ENCODE measurements at places on chromosomes 3 and 15. TPM values are rescaled to one million over a fixed set of nuclear protein-coding genes. Genes with fewer than 3 reads are reported as not detected.

CCDC39 gene
- total RNA-seq = not detected

CD80 gene
- 0.41 TPM for total RNA-seq

FAM227B gene
- total RNA-seq = 3.0 TPM

APPL1 gene
- total RNA-seq = 21.3 TPM

FBXW12 gene
- not detected for total RNA-seq

B3GNT5 gene
- 0.60 TPM for total RNA-seq

CSPG4 gene
- total RNA-seq = not detected

NTRK3 gene
- total RNA-seq = 0.78 TPM

DNA sequence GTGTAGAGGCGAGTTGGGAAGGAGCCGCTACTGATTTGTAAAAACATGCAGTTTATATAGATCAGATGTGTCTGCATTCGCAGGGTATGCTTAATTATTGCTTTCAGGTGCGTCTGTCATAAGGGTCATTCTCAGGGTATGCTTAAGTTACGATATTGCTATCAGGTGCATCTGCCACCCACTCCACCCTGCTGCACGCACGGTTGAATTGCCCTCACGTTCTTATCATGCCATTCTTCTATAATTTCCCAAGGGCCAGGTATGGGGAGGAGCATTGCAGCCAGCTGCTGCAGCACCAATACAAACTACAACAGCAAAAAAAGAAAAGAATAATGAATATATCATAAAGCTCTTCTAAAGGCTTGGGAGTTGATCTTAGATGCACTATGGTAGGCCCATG is 230.0 kb downstream of the KBTBD8 start:
- DNase-seq = no peak

- no peak for DNase-seq
Observed at GRCh38 chr3:150107429-150108175, 136.9 kb upstream of the PFN2 start.

GRCh38 chr3:168678730-168679129 is 583.0 kb upstream of the GOLIM4 start:
- no peak for DNase-seq

DNA sequence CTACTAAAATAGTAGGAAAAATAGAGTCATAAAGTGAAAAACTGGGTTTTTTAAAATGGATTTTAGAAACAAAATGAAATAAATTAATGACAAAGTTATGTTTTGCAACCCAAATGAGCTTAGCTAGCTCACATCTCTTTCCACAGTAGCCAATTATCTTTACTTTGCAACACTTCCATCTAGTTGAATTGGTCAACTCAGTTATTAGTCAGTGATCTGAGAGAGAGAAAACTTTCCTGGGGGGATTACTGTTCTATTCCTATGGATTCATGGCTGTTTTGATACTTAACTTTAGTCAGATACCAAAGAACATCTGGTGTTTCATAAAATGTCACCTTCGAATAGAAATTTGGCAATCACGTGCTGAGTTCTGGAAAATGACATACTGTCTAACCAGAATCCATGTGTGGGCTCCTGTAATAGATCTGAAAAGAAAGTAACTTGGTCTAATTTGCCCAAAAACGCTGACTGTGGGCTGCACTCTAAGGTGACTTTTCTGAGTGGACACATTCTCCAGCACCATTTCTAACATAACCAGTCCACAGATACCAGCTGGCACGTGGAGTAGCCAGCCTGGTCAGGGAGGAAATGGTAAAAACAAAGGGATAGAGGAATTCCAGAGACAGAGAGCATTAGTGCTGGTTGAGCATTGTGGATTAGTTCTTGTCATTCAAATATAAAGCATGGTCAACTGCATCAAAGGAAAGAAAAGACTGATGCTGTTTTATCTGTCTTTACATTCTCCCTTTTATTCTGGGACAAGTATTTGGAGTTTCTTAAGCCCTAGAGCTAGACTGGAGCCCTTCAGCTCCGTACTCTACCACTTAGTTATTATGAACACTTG is 45.2 kb upstream of the CCDC80 start:
- no peak for DNase-seq

DNA sequence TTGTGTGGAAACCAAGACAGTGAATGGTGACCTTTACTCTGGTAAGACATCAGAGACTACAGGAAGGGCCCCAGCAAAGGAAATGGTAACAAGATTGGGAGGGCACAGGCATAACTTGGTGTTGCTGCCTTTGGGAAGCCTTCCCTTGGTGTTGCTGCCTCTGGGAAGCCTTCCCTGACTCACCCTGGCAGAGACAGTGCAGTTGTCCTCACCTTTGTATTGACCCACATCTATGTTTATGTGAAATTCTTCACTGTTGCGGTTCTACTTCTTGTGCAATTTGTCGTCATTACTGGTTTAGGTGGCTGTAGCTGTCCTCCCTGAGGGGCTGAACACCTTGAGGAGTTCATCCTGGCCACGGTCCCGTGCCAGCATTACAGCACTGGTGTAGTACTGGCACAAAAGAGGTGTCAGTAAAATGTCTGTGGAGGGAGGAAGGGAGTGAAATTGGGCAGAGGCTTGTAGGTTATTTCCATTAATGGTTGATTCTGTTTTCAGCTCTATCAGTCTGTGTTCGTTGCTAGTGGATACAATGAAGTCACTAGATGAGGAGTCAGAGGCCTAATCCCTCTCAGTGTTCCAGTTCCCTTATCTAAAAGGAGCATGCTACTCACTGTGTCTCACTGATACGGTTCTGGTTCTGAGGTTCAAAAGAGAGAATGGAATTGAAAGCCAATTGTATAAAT is 21.6 kb downstream of the IFT122 start:
- no peak for DNase-seq

- no peak for DNase-seq
Observed at GRCh38 chr3:139588450-139588849, 48.9 kb upstream of the RBP1 start.

GRCh38 chr3:191138937-191139336 is 60.1 kb upstream of the OSTN start:
- no peak for DNase-seq

- DNase-seq = no peak
Observed at GRCh38 chr3:100264242-100264641, 3.5 kb downstream of the TBC1D23 start.

DNA sequence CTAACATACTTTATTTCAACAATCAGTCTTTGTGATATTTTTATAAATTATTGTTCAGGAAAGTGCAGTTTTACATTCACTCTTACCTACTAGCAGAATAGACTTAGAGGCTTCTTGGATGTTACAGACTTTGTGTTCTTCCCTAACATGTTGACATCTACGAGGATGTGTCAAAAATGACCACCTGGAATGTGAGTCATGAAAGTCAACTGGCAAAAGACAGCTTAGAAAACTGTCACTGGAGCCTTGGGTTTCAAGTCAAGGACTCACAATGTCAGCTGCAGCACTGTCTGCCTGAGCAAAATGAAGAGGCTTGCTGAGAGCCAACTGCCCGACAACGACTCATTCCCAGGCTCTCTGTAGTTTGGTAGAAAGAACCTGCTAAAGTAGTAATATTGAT is 91.5 kb downstream of the CERS3 start:
- DNase-seq = no peak

DNA sequence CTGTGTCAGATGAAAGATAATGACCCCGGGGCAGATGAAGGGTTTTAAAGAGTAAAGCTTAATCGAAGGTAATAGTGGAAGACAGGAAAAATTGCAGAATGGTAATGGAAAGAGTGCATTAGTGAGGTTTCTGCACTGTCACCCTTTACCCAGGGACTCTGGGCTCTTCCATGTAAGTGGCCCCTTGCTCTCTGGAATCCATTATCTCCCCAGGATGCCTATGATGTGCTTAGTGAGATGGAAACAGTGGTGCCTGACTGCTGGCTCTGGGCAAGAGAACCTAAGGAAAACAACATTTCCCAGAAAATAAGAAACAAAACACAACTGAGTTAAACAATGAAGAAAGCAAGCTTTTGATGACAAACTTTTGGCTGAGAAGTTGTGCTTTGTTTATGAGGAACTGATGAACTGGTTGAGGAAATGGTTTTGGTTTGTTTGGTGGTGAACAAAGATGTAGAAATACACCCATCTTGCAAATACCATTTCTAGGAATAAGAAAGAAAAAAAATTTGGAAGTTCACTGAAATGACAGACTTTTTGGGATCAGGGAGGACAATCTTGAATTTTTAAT is 119.9 kb upstream of the RASGRP1 start:
- no peak for DNase-seq

- DNase-seq = no peak
Observed at GRCh38 chr3:169923189-169923588, 11.8 kb downstream of the SAMD7 start.

DNA sequence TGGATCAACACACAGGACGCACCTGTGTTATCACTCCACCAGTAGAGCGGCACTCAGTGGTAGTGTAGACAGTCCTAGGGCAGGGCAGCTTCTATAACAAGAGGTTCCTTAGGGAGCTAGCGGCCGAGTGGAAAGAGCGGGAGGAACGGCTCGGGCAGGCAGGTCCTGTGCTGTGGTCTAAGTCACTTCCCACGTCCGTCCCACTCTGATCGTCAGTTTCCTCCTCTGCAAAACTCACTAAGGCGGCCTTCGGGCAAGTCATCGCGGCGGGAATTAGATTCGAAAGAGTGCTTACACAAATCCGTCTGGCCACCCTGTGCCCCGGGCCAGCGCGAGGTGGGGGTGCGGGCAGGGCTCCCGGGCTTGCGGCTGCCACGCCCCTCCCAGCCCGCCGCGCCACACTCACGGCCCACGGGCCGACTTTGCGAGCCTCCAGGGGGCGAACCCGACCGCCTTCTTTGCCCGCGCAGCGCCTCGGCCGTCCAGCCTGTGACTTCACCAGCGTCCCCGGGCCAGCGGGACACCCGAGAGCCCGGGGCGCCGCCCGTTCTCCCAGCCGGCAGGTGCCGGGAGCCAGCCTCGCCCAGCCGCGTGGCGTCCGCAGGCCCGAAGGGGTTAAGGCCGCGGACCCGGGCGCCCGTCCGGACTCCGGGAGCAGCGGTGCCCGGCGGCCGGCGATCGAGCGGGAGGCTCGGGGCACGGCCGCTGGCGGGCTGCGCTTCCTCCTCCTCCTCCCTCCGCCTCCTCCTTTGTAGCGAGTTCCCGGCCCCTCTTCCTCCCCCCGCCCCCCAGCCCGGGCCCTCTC is 416 bp upstream of the CORO2B start:
- DNase-seq = peak; percentile 50

DNA sequence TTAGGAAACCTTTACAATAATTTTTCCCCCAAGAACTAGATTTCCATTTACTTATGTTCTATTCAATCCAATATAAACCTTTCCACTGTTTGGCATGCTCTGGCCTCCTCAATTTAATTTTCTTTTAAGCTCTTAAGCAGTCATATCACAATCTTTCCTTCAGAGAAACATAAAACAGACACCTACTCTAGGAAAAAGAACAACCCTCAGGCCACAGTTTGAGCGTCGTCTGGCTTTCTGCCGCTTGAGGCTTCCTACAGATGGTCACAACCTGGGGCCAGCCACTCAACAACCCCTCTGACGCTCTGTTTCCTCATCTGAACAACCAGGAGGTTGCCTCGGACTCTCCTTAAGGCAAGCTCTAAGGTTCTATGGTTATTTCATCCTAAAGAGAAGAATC is 143.3 kb downstream of the ADAMTS17 start:
- no peak for DNase-seq

DNA sequence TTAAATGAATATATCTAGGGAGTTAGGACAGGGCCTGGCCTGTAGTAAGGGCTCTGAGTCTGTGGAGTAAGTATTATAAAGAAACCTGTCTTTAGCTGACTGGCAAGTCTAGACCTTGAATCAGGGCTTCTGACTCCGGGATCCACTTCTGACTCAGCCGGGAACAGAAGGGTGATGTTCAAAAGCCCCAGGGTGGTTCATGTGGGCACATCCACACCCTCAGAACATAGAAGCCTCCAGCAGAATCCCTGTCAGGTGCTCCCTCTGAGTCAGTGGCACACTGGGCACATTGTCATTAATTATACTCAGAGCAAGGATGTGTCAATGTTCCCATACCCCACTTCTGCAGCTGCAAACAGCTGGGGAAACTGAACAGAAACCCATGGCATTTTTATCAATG is 26.7 kb upstream of the SNRK start:
- peak; percentile 20 for DNase-seq

DNA sequence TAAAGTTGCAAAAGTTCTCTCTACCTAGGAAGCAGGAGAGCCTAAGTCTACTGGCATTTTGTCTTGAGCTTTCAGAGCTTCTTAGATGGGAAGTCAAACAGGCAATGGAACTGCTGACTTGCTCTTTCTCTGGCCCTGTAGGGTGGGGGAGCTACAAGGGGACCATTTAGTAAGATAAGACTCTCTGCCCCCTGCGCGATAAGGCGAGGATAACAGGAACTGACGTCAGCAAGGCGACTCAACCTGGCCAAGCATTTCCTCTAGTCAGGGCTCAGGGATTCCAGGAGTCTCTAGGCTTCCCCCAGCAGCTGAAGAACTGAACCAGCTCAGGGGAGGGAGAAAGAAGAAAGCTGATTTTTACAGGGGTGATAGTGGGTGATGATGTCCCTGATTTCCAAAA is 5.8 kb downstream of the RARB start:
- DNase-seq = no peak

DNA sequence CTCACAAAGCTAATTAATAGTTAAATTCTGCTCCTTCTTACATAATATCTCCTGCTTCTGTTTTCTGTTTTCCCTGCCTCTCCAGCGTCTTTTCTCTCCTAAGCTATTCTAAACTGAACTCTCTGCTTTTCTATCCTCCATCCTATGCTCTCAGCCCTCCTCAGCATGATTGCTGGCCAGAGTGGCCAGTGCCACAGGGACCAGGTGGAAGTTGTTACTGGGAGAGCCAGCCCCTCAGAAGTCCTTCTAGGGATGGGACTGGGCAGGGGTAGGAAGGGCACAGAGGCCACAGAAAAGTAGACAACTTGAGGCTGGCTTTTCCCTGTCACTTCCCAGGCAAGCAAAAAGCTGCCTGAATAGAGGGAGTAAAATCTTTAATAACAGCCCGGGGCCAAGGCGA is 76.8 kb downstream of the LARS2 start:
- DNase-seq = no peak

GRCh38 chr15:90306560-90306959 is 41.1 kb downstream of the NGRN start:
- no peak for DNase-seq

GRCh38 chr3:49673715-49674496 is at the start of gene APEH:
APEH (plus strand) TSS chr3:49674351; CDS start chr3:49674402, 51 bp downstream.
- peak; percentile 92 for DNase-seq

DNA sequence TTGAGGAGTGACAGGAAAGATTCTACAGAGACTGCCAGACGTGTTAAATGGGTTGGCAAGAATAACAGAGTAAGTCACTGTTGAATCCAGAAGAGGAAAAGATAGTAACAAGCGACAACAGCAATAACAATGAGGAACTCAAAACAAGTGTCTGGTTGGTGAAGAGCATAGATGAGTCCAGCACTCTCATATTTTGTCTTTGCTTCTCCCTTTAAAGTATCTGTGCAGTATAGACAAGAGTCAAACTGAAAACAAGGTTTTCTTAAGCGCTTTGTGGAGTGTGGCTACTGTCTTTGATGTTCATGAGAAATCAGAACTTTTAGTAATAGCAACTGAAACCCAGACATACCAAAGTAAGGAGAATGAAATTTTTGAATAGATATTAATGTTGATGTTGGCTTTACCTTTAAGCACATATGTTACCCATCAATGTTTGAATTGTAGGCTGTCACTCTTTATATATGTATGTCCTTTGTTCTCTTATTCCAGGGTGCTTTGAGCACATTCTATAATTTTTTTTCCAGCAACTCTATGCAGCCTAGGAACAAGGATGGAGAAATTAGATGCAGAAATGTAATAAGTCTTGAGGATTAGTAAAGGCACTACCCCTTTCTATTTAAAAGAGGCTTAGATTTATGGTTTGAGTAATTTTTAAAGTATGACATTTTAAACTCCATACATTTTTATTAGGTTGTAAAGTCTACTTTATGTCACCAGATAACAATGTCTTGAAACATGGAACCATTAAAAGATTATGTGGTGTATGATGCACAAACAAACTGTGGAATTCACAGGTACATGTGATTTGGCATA is 185.5 kb downstream of the NFKBIZ start:
- no peak for DNase-seq

GRCh38 chr3:111846039-111846438 is 13.0 kb upstream of the PHLDB2 start:
- DNase-seq = no peak

All from CD4-positive, alpha-beta T cell (primary cell).